ENCODE measurements at places on chromosomes 7 and 10. TPM values are rescaled to one million over a fixed set of nuclear protein-coding genes. Genes with fewer than 3 reads are reported as not detected.

Gene PYROXD2
- total RNA-seq = 4.9 TPM

Gene TSPAN15
- total RNA-seq = 86.2 TPM

Gene ABCC2
- total RNA-seq = 0.43 TPM

Gene CDK14
- total RNA-seq = 1.0 TPM

Gene NEURL1
- 0.09 TPM for total RNA-seq

Gene CYP2C8
- not detected for total RNA-seq

Gene CFAP43
- total RNA-seq = 0.17 TPM

Gene LBX1
- not detected for total RNA-seq

Gene FOXI2
- total RNA-seq = not detected

Gene PNLIPRP3
- total RNA-seq = not detected

Gene CREB5
- total RNA-seq = 2.1 TPM

Gene GARIN1A
- 0.09 TPM for total RNA-seq

Gene FBXL13
- 0.22 TPM for total RNA-seq

Gene PNLIPRP2
- total RNA-seq = not detected

Gene PFKFB3
- 26.3 TPM for total RNA-seq

Gene ZNF488
- not detected for total RNA-seq

Gene HTR7
- 0.22 TPM for total RNA-seq

Gene CYP26C1
- 1.4 TPM for total RNA-seq

Gene PRSS37
- not detected for total RNA-seq

Gene MMP21
- total RNA-seq = 1.1 TPM

Gene SFRP4
- under 0.01 TPM for total RNA-seq

Gene MAP3K8
- 4.9 TPM for total RNA-seq

Gene SNCG
- total RNA-seq = 153 TPM

Gene FXYD4
- not detected for total RNA-seq

Gene FUOM
- 28.0 TPM for total RNA-seq

Gene POU6F2
- total RNA-seq = not detected

Gene PTN
- total RNA-seq = not detected

Gene CYP2C19
- total RNA-seq = not detected

Gene PROSER2
- total RNA-seq = 4.0 TPM

Gene TAS2R39
- not detected for total RNA-seq

Gene SYT15
- 2.2 TPM for total RNA-seq

Gene ZNF117
- total RNA-seq = 4.0 TPM

Gene PPP1R3A
- not detected for total RNA-seq

Gene OR2A42
- not detected for total RNA-seq

Gene OPN1SW
- not detected for total RNA-seq

Gene SUN3
- not detected for total RNA-seq

Gene TSPAN33
- 0.11 TPM for total RNA-seq

Gene ADAM22
- total RNA-seq = 0.43 TPM

Gene ABCB4
- total RNA-seq = not detected

Gene LRRC18
- total RNA-seq = under 0.01 TPM

Gene STEAP1B
- 2.9 TPM for total RNA-seq

Gene CALML3
- total RNA-seq = not detected

Gene ADRB1
- 11.1 TPM for total RNA-seq

Gene CDHR1
- 0.09 TPM for total RNA-seq

Gene GPR15LG
- not detected for total RNA-seq

Gene SLC13A1
- not detected for total RNA-seq

Gene HGF
- 0.33 TPM for total RNA-seq

Gene CTBP2
- total RNA-seq = 99.0 TPM

Gene COL26A1
- not detected for total RNA-seq

Gene C10orf120
- total RNA-seq = not detected

Gene PPP1R3C
- total RNA-seq = 0.09 TPM

Gene CHAT
- not detected for total RNA-seq

Gene CRHR2
- total RNA-seq = not detected

Gene PAPOLB
- 0.11 TPM for total RNA-seq

Gene RARRES2
- total RNA-seq = 0.54 TPM

Data from dermis lymphatic vessel endothelial cell (primary cell).